DMS53 (cell line): ENCODE measurements at places on chromosomes 5 and 9.

- no peak for DNase-seq
Measured at GRCh38 chr5:140796718-140797095, 2.1 kb downstream of the PCDHA2 start.

GRCh38 chr5:92711956-92712355, 869.1 kb downstream of the NR2F1-AS1 start:
- no peak for DNase-seq

DNA sequence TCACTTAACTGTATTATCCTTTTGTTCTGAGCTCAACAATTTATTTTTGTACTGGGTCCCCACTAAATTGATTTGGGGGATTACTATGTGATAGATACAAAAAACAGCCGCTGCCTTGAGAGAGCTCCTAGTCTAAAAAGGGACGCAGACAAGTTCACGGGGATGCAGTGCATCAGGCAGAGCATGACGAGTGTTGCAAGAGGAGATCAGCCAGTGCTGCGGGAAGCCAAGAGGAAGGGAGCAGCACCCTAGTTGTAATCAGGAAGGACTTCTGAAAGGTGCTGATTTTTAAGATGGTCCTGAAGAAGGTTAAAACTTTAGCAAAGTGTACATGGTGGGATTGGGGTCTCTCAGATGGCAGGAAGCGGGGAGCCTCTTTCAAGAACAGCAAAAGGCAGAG, 15.8 kb downstream of the GALNT10 start:
- DNase-seq = no peak

- DNase-seq = no peak
Measured at GRCh38 chr5:67305913-67306710, 109.5 kb upstream of the CD180 start.

DNA sequence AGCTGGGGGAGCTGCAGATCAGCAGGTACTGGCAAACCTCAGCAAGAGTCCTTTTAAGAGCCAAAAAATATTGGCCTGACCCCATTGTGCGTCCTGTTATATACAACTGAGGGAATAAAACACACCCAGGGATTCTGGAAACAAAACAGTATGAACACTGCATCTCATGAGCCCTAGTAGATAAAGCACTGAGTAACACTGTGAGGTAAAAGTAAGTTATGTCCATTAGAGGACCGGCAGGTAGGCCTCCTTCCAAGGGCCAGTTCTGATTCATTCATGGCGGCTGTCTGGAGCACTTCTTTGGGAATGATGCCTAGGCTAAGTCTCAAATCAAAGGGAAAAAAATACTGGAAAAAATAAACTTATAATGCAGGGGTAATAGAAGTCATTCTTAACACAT, 64.9 kb downstream of the PDE4D start:
- no peak for DNase-seq

GRCh38 chr5:21783074-21783679, 1070.0 kb downstream of the CDH12 start:
- no peak for DNase-seq

DNA sequence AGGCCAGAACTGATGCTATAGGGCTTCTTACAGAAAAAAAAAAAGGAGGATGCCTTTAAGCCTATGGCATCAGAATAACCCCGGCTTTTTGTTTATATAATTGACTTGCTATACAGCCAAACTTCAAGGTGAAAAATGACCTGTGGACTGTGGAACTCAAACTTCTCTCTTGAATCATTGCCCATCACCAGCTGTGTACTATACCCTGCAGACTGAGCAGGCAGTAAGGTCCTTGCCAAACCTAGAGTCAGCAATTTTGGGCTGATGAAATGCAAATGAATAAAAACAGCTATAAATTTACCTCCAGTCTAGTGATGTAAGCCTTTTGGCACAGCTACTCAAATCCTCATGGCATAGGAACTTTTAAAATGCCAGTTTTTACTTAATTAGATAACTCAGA, 44.5 kb upstream of the PPP3R2 start:
- no peak for DNase-seq

DNA sequence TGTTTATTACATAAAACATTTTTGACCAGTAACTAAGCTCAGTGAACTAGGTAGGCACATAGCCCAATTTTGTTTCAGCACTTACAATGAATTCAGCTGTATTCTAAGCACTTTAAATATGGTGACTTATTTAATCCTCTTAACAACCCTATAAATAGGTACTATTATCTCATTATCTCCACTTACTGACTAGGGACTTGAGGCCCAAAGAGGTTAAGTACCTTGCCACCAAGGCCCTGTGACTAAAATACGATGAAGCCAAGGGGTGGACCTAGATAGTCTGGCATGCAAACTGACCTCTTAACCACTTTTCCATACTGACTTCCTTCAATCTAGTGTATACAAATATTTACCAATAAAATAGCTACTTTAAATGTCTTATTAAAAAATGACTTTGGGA, 266.4 kb downstream of the ZNF608 start:
- DNase-seq = no peak

GRCh38 chr9:37329576-37329975, 92.9 kb upstream of the GRHPR start:
- peak; percentile 55 for DNase-seq

DNA sequence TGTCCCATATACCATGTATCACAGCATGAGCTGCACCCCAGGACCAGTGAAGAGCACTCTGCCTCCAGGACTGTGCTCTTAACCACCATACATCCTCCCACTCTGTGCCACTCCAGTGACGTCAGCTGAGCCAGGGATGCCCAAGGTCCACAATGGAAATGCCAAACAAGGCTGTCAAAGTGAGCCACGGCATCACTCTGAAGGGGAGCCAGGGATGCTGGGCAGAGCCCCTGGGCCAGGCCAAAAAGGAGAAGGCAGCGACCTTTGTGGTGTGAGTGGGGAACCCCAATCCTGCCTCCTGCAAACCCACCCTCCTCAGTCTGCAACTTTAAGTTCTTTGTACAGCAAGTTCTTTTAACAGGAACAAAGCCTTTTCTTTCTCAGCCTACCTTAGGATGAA, 242.7 kb downstream of the SYK start:
- no peak for DNase-seq

GRCh38 chr5:104539618-104540350, 977.2 kb upstream of the NUDT12 start:
- no peak for DNase-seq

GRCh38 chr5:40991168-40991980, 79.8 kb downstream of the MROH2B start:
- DNase-seq = no peak

DNA sequence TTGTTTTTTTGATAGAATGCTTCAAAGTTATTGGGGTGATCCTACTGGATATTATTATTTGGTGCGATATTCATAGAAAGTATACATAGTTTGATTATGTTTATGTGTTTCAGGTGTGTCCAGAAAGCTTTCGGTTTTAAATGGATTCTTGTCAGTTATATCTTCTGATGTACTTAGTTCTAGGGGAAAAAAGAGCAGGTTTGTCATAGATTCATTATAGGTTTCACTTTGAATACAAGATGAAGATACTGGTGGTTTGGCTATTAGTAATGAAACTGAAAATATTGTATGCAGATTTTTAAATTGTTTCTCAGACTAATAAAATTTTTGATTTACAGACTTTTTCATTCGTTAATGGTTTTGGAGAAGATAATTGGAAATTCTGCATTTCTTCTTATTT, 98.9 kb downstream of the MAN2A1 start:
- DNase-seq = no peak
